ENCODE measurements at places on chromosomes 6 and 20.

GRCh38 chr6:48919555-48919954 is 543.5 kb downstream of the MMUT start:
- DNase-seq, result no peak

DNA sequence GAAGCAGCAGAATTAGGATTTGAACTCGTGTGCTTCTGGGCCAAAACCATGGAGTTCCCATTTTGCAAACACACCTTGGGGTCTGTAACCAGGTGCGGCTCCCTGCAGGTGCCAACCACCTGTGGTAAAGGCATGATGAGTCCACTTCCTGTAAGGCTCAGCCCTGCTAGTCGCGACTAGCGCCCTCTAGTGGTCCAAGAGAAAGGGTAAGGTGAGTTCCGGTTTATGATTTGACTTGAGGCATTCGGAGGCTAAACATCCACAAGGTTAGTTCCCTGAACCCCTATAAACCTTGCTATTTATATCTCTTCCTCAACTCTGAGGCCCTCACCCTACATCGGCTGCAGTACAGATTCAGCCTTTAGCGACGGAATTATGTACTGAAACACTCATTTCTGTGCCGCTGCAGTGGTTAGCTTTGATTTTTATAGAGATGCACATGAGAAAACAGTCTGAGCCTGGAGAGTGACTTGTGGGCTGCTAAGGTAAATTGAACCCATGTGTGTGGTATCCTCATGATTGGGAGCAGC is 173.4 kb downstream of the PLCB1 start:
- DNase-seq, result peak; percentile 62

- DNase-seq, result no peak
Observed at GRCh38 chr6:139243536-139243935, 48.3 kb downstream of the TXLNB start.

- no peak for DNase-seq
Observed at GRCh38 chr20:34517114-34517505, 888 bp downstream of the DYNLRB1 start.

- no peak for DNase-seq
Observed at GRCh38 chr6:26215585-26216358, 128.5 kb downstream of the HFE start.

DNA sequence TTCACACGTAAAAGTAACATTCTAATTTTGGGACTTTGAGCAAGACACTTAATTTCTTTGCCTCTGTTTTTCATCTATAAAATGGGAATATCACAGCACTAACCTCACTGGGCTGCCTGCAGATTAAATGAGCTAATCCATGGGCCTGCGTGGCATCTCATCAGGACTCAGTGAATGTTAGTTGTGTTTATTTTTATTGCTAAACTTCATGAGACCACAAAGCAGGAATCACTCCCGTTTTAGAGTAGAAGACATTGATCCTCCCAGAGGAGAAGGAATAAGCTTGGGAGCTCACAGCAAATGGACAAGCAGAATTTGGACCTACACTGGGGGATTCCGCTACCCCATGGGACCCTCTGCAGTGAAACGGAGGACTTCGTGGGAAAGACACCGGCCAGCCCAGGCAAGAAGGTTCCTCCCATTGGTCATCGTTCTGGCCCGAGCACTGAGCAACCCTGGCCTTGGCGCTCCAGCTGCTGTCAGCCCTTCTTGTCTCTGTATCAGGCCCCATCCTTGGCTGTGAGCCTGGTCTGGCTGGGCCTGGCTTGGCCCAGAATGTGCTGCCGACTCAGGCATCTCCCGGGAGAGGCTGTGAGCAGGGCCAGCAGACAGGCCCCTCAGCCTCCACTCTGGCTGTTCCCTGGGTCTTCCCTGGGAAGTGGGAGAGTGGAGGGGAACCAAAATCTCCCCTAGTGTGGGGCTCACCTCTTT is 79.8 kb downstream of the NFATC2 start:
- DNase-seq, result no peak

DNA sequence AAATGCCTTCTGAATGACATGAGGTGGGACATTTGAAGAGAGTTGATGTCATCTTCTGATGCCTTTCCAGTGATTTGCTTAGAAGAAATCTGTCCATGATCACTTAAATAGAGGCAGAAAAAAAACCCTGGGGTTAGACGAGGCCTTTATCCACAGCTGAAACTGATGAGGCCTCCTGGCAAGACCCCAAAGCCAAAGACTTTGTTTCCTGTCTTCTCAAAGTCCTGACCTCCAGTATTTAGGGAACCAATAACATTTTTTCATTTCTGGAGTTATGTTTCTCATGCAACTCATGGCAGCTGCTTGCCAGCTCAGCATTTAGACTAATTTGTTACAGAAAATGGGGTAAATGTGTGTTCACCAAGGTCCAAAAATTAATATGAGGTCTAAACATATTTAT is 248.0 kb upstream of the PRDM1 start:
- no peak for DNase-seq

Data from stimulated activated CD4-positive, alpha-beta T cell treated with anti-CD3 and anti-CD28 coated beads, Interleukin-2, amount 100 ng/mL, for 48 hours (primary cell).